ENCODE measurements at places on chromosomes 2 and 18.

DNA sequence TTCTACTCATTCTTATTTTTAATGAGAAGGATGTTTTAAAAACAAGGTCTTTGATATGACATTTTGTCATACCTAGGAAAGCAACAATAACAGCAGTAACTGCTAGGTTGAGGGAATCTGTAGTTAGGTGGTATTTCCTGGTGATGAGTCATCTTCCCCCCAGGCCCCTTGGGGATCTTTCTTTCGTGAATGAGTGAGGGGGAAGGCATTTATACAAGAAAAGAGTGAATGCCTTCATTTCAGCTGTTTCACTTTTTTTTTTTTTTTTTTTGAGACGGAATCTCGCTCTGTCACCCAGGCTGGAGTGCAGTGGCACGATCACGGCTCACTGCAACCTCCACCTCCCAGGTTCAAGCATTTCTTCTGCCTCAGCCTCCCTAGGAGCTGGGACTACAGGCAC lies 108.6 kb downstream of the MAP4K4 start:
- DNase-seq = no peak

DNA sequence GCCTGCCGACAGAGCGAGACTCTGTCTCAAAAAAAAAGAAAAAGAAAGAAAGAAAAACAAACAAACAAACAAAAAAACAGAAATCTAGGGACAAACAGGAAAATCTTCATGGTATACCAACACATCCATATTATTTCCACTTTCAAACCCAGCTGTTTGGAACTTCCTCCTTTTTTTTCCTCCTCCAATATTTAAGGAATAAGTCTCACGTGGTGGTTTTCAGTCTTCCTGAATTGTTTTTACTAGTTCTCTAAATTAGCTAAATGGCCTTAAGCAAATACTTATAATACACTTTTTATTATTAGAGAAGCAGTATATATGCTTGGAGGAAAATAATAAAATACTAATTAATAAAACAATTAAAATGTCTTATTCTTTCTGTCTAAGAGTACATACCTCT lies 48.7 kb upstream of the GLS start:
- no peak for DNase-seq

DNA sequence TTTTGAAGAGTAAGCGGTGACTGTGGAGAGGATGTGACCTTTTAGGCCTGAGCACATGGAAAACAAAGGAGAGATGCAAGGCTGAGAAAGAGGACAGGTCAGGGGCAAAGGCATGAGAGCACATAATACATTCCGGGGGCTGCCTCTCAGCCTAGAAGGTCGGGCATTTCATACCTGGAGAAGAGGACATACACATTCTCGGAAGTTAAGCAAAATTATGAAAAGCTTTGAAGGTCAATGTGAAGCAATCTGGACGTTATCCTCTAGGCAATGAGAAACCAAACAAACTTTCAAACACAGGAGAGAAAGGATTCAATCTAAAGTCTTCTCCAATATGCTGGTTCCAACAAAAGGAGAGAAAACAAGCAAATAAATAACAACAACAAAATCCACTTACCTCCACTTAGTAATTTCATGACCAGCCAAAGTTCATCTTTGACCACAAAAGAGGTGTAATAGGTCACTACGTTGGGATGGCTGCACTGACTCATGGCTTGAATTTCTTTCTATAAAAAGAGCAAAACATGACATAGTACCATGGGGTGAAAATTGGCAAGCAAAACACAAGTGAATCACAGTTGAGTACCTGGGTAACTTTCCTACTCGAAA lies 80.4 kb downstream of the STK39 start:
- no peak for DNase-seq

GRCh38 chr18:23406271-23406787 lies 46.8 kb upstream of the RIOK3 start:
- no peak for DNase-seq

- DNase-seq = no peak
Observed at GRCh38 chr2:170086117-170086688, 91.7 kb upstream of the MYO3B start.

- DNase-seq = no peak
Observed at GRCh38 chr2:16239296-16239850, 299.0 kb downstream of the MYCN start.

DNA sequence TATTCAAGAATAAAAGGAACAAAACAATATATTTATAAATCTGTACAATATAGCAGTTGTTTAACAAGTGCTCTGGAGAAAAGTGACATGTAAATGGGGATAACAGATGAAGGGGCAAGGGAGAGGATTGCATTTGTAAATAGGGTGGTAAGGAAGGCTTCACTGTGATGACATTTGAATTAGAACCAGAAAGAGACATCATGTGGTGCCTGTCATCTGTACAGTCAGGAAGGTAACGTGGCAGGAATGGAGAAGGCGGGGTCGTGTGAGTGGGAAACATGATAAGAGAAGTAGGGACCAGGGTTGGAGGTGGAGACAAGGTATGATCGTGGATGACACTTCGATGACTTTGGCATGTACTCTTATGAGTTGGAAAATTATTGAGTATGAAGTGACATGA lies 1393.6 kb upstream of the NXPH2 start:
- no peak for DNase-seq

DNA sequence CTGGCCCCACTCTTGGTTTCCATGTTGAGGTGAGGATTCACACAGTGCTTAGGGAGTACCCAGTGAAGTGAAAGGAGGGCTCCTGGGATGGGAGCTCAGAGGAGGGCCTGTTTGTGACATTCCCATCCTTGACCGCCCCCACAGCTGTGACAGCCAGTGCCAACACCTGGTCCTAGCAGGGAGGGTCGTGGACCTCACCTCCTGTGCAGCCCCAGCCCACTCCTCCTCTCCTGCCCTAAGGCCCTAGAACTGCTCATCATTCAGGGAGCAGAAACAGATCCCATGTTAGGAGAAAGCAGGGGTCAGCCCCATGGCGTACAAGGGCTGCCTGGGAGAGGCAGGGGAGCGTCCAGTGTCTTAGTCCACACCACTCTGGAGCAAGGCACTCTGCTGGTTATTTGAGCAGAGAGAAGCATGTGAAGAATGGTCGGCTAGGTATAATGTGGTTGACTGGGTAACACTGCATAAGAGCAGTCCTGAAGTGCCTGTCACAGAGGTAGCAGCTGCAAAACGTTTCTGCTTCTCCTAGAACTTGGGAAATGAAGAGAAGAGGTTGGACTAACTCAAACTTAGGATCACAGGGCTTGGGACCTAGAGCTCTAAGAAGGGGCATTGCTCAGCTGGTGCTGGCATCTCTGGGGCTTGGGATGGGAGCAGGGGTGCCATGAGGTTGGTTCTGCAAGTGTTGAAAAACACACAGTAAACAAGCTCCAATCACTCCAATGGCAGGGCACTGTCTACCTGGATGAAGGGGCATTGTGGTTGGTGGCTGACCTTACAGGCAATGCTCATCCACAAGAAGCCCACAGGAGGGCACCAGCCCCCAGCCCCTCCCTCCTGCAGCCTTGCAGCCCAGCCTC lies 55.6 kb downstream of the FAM168B start:
- no peak for DNase-seq

GRCh38 chr2:71990826-71991225 lies 156.8 kb downstream of the CYP26B1 start:
- DNase-seq = no peak

- no peak for DNase-seq
Observed at GRCh38 chr18:35164133-35164532, 76.7 kb upstream of the ZNF397 start.

GRCh38 chr2:222883420-222883819 lies 22.6 kb downstream of the ACSL3 start:
- no peak for DNase-seq

GRCh38 chr2:109258376-109258775 lies 129.4 kb downstream of the SH3RF3 start:
- DNase-seq = no peak

GRCh38 chr2:40282428-40282827 lies 169.5 kb downstream of the SLC8A1 start:
- no peak for DNase-seq

DNA sequence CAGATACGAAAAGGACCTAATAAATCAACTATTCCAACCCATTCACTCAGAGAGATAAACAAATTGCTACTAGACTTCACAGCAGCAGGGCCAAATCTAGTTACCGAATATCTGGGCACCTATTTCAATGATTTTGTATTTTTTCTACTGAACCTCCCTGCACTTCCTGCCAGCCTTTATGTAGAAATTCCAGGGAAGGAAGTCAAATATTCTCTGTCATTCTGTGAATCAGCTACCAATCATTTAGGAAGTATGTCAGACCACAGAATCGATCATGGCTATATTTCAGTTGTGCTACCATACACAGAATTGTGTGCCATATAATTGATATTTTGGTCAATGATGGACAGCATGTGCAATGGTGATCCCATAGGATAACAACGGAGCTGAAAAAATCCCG lies 109.6 kb upstream of the SPOPL start:
- no peak for DNase-seq

- DNase-seq = no peak
Observed at GRCh38 chr2:227376656-227377396, 2.3 kb downstream of the TM4SF20 start.

DNA sequence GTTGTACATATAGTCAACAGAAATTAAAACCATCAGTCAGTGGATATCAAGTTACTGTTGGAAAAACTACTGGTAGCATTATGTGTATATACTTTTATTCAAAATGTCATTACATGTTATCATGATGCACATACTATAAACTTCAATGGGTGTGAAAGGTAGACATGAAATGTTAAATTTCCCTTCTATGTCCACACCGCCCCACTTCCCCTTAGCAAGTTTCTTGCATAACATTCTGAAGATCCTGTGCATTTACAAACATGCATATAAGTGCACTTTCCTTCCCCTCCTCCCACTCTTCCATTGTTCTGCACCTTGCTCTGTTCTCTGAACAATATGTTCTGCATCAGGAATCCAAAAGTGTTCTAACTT lies 16.6 kb upstream of the HK2 start:
- no peak for DNase-seq

DNA sequence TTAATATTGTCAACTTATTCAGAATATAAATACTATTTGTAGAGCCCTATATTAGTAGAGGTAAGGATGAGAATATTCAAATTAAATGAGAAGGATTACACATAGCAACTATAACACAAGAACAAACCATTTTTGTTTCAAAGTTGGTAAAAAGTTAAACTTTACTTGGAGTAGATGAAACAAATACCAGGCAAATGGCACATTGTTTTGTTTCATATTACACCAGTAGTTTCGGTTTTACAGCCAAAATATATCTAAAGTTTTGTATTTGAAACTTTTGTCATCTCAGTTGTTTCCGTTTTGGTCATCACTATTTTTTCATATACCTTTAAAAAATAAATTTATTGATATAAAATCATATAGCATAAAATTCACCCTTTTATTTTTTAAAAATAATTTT lies 1039.4 kb downstream of the DPP10 start:
- DNase-seq = no peak

- DNase-seq = no peak
Observed at GRCh38 chr18:42437646-42438045, 482.6 kb downstream of the PIK3C3 start.

GRCh38 chr18:10035281-10035991 lies 121.6 kb downstream of the VAPA start:
- DNase-seq = no peak

DNA sequence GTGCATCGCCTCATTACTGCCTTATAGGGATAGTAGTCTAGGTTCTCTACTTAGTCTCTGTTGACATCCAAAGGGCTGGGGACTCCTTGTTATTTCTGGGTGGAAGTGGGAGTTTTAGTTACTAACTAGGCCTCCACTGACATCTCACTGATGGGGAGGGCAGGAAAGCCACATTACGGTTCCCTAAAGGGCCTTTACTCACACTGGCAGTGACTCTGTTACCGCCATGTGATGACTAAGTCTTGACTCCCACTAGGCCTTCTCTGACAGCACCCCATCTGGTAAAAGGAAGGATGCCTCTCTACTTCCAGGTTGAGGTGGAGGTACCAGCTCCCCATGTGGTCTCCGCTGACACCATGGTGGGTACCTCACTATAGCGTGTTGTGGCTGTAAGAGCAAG lies 14.0 kb upstream of the BCL2L11 start:
- no peak for DNase-seq

DNA sequence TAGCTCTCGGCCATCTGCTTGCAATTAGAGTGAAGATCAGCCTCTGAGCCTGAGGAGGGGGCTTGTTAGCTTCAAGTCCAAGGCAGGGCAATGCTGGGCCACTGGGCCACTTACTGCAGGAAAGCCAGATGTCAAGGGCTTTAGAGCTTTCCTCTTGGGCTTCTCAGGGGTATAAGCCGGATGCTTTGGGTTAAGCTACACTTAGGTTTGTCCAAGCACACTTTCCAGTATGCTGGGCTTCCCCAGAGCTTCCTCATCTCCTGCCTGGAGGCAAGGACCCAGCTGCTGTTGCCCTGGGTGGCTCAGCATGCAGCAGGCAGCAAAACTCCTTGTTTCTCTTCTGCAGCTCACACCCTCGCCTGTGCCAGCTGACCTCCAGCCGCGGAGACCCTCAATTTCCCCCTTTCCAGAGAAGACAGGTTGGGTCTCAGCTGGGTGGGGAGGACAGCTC lies 29.0 kb upstream of the ATOH8 start:
- DNase-seq = no peak

- no peak for DNase-seq
Observed at GRCh38 chr2:237961637-237962036, 5.2 kb upstream of the UBE2F start.

DNA sequence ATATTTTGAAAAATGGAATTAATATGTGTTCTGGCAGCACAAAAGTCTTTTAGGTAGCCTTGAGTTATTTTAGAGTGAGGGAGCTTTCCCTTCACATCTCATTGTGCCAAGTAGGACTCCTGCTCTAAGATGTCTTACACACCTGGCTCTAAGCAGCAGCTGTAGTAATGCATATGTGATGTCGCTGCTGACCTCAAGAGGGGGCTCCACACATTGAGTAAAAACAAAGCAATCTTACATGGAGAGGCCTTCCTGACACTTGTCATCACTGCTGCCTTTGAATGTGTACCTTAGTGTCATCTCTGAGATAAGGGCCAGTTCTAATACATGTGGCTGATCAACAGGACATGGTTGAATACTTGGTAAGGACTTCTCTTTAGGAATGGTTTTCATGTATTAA lies 75.8 kb downstream of the ACTR3 start:
- DNase-seq = peak; percentile 14

GRCh38 chr2:232385660-232386489 lies 7.3 kb downstream of the ALPP start:
- no peak for DNase-seq

- no peak for DNase-seq
Observed at GRCh38 chr18:61047794-61048193, 285.4 kb upstream of the CDH20 start.

Data from effector memory CD8-positive, alpha-beta T cell (primary cell).